ENCODE measurements at places on chromosomes 12 and 14.

- DNase-seq: no peak
These were observed 22.1 kb upstream of the SERPINA4 start for GRCh38 chr14:94539181-94539580.

DNA sequence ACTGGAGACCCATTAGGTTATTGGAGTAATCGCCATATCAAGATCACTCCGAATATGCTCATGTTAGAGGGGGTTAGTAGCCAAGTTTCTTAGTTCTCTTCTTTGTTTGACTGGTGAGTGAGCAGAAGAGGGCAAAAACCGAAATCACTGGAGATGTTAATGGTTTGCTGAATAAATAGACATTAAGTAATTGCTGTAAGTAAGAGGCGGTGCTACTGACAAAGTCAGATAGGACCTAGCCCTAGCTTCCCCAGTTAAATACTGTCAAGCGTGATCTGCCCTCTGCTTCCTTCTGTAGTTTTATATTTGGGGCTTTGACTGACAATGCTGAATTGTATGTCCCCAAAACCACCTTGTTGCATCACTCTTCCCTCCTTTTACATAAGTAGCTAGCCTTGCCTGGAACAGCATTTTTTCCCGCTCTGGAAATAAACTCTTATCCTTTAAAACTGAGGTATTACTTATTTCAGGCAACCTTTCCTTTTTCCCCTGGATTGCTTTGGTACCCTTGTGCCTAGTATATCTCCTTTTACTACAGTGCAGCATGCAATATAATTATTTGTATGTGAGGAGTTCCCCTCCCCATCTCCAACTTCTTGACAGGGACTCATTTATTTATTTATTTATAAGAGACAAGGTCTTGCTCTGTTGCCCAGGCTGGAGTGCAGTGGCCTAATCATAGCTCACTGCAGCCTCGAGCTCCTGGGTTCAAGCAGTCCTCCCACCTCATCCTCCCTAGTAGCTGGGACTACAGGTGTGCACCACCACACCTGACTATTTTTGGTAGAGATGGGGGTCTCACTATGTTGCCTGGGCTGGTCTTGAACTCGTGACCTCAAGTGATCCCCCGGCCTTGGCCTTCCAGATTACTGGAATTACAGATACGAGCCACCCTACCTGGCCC is 1.4 kb downstream of the SNRPF start:
- DNase-seq: no peak

GRCh38 chr14:73397810-73398209 is 60.5 kb downstream of the NUMB start:
- no peak for DNase-seq

DNA sequence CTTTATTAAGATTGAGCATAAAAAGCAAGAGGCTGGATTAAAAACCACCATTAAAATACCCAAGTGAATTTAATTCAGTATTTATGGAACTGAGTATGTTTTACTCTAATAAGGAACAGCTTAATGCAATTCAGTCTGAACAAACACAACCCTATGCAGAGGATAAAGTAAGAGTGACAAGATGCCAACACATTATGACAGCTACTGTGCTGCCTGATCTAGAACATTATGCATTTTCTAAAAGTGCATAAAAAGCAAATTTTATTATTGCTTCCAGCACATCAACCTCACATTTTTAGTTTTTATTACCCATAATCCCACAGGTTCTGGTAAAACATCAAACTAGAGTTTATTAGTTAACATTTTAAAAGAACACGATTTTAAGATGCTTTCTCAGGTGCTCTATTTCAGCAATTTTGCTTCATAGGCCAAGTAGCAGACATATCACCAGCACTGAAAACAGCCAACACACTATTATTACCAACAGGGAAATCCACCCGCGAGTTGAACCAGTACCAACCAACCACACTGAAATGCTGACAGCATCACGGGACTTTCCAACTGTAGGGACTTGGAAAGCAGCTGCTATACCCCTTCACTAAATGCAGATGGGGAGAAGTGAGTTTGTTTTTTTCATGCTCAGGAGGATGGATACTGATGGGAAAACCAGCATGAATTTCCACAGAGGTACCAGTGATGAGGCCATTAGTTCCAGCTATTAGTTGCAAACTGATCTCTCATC is 372.1 kb downstream of the KCNH5 start:
- DNase-seq: no peak

GRCh38 chr12:41467591-41468325 is 279.6 kb downstream of the PDZRN4 start:
- no peak for DNase-seq

DNA sequence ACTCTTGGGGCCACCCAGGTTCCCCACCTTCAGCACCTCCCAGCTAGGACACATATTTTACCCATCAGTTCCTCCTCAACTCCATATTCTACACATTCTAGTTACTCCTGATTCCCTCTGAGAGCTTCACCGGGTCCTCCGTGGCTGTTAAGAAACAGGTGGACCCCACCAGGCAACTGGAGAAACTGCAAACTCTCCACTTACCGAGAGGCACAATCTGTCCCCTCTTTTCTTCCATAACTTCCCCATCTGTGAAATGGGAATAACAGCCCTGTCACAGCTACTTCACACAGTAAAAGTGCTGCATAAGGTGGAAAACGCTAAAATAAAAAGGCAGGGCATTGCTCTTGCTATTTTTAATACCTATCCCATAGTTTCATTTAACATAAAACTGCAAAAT is 1.5 kb downstream of the SLC7A8 start:
- no peak for DNase-seq

DNA sequence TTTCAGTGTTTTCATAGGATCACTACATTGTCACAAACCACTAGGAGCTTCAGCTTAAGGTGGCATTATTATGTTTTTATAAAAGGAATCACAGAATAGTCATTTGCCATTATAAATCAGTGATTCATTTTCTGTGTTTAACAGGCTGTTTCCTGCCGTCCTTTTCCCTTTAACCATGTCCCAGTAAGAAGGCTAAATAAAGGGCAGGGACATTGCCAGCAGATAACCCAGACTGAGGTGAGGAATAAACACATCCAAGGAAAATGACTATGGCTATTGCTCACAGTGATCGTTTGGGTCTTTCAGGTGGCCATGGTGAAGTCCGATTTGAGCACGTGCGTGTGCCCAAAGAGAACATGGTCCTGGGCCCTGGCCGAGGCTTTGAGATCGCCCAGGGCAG is 17.9 kb upstream of the ALDH2 start:
- DNase-seq: no peak

DNA sequence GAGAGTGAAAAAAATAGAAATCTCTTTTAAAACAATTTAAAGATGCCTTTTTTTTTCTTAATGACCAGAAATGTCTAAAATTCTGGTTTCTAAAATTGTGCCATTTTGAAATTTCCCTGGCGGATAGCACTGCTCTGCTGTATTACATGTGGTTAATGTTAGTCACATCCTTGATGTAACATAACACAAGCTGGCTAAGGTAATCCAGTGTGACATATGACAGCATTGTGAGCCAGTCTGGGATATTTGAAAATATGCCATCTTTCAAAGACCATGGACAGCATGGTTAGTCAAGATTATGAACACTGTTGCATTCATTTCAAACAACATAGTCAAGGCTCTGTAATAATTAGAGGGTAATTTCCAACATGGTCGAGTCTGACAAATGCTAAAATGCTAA is 133.2 kb downstream of the ALX1 start:
- no peak for DNase-seq

GRCh38 chr12:80195074-80195726 is 95.9 kb downstream of the OTOGL start:
- no peak for DNase-seq

DNA sequence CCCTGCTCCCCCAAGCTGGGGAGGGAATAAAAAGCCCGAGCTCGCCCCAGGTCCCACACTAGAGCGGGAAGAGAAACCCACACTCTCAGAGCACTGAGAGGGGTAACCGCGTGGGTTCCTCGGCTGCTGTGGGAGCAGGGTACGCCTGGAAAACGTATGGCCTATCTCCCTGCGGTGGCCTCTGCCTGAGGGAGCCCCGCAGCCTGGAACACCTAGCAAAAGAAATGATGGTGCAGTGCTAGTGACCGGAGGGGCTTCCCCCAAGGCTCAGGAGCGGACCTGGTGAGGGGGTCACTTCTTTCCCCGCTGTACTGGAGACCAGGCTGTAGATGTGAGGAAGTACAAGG is 2.5 kb upstream of the OR4N2 start:
- DNase-seq: no peak

DNA sequence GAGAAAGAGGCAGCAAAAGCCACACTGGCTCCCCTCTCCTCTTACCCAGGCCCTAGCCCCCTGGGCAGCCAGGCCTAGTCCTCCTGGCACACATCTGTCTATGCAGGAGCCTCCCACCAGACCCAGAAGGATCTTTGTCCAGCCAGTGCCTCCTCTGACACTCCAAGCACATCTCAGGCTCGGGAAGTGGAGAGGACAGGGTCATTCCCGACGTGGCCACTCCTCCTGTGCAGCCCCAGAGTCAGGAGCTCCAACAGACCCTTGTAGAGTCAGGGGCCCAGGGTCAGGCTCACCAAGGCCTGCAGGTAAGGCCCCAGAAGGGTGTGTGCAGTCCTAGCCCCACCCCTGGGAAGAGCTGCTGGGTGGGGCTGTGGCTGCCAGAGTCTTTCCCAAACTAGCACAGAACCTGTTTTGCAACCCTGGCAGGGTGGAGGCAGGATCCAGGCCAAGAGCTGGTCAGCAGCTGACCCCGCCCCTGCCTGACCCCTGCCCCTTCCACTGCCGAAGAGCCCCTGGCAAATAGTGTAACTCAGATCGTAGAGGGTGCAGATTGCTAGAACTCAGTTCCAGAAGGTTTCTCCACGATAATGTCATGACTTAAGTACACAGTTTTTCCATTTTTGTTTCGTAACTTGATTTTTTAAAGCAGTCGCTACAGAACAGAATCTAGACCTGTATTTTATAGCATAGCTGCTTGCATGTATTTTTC is 26.6 kb upstream of the PNMA1 start:
- no peak for DNase-seq

DNA sequence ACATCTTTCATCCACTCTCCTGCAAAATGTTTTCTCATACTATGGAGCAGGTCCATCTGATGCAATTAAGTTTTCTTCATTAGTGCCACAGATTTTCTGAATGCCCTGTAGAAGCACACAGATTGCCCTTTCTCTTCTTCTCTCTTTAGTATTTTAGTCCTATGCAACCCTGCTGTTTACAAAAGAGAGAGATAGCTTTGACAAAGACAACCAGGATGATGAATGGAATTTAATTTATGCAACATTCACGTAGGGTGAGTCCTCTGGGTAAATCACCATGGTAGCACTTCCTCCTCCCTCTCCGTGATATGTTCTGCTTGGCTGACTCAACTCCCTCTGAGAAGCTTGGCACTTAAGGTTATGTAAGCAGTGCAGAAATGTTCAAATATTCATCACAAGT is 400.9 kb upstream of the PDE3A start:
- DNase-seq: no peak

DNA sequence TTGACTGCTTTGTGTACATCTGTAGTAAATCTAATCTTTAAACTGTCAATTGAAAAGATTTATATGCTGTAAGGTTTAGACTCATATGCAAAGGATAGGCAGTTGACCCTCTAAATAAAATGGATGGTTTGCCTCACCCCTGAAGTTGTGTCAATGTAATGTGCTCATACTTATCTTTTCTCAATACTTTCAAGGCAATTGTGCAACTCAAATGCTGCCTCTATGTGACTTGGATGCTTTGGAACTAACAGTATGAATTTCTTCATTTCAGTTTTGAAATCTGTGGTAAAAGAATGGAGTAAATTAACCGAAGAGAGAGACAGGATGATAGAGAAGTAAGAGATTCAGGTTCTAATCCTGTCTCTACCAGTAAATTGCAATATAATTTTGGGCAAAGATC is 9.7 kb downstream of the PDE6H start:
- DNase-seq: no peak

GRCh38 chr14:35149239-35149638 is 26.9 kb downstream of the PRORP start:
- DNase-seq: no peak

DNA sequence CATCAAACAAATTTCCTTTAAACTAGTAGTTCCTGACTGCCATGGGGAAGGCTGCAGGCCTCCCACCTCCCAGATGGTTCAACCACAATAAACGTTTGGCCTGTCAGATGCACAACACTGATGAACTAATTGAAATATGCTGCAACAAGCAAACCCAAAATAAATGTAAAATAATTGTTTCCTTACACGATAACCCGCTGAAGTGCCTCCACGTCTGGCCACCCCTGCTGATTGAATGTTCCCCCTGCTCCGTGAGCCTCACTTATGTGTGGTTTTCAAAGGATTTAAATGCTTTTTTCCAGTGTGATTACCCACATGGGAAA is 8.4 kb downstream of the PITPNM2 start:
- no peak for DNase-seq

DNA sequence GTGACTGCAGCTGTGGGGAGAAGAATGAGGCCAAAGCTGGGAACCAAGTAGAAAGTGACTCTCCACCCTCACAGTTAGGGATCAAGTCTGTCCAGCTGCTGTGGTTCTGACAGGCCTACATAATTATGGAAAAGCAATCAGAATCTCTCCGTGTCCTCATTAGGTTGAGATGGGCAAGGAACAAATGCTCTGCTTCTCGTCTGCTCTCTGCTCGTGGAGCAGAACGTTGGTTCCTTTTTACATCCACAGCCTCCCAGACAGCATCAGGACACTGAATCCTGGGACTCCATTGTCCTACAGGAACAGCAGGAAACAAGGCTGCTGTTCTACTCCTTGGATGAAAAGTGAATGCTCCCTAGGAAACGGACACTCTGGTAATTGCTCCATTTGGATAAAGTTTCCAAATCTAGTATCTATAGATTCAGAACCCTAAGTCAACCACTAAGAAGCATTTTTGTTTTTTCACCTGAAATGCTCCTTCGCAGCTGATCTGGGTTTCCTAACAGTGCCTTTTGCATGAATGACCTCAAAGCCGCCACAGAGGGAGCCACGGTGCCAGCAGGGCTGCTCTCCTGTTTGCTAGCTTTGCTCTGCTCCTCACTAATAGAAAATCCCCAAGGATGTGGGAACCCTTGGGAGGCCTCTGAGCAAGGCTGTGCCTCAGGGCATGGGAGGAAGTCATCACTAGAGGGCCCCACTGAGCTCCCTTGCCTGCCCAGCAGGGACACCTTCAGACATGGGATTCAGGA is 102.0 kb downstream of the EGLN3 start:
- DNase-seq: no peak

DNA sequence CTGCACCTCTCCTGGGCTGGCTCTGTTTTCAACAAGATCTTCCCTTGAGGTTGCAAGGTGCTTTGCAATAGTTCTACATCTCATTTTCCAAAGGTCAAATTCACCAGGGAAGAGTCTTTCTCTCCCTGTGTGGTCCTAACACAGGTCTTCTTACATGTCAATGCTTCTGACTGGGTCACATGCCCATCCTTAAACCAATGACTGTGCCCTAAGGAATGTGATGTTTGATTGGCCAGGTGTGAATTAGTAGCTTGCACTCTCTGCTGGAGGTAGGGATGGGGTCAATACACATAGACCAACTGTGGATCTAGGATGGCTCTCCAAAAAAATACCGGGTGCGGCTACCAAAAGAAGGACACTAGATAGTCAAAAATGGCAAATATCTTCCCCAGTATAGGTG is 19.9 kb upstream of the KCNK10 start:
- no peak for DNase-seq

Measured in GM12892 (cell line).